ENCODE measurements at places on chromosomes 13 and 19.
A peak's percentile ranks its signal among the peaks of the same experiment; 100 is the strongest.

DNA sequence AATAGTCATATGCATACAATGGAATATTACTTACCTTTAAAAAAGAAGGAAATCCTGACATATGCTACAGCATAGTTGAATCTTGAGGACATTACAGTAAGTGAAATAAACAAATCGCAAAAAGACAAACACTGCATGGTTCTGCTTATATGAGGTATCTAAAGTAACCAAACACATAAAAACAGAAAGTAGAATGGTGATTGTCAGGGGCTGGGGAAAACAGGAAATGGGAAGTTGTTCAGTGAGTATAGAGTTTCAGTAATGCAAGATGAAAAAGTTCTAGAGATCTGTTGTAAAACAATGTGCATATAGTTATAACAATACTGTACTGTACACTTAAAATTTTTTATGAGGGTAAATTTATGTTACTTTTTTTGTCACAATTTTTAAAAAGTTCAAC lies 219.4 kb downstream of the KLF5 start:
- no peak for DNase-seq

DNA sequence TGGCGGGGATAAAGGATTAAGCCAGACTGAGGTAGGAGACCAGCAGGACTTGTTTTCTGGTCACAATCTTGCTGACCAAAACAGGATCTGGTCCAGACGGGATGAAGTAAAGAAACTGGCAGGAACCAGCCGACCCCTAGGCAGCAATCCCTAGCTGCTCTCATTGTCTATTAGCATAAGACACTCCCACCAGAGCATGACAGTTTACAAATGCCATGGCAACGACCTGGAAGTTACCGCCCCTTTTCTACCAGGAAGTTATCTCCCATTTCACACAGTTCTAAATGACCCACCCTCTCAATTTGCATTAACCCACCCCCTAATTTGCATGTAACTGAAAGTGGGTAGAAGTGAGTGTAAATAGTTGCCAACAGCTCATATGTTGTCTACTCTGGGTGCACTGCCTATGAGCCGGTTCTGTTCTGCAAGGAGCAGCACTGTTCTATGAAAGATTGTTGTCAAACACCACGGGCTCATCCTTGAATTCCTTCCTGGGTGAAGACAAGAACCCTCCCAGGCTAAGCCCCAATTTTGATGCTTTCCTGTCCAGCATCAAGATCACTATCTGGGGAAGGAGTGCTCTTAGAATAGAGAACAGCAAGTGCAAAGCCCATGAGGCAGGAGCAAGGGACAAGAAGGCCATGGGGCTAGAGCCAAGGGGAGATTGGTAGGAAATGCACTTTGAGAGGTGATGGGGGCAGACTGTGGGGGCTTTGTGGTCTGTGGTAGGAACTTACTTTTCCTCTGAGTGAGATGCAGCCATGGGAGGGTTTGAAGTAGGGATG lies 13.9 kb upstream of the FBXO27 start:
- no peak for DNase-seq

DNA sequence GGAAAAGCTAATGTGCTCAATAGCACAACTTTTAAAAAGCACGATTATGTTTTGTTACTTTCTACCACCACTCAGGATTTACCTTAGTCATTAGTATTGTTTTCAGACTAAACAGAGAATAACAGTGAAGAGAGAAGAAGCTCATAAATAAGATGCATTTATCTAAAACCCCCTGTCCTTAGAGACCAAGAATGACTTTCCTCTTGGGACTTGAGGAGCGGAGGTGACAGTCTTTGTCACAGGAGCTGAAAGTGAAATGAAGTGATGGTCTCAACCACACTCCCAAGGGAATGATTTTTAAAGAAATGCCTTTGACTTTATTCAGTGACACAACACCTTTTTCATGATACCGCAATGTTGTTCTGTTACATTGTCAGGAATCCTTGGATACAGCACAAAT lies 190.6 kb upstream of the NBEA start:
- no peak for DNase-seq

DNA sequence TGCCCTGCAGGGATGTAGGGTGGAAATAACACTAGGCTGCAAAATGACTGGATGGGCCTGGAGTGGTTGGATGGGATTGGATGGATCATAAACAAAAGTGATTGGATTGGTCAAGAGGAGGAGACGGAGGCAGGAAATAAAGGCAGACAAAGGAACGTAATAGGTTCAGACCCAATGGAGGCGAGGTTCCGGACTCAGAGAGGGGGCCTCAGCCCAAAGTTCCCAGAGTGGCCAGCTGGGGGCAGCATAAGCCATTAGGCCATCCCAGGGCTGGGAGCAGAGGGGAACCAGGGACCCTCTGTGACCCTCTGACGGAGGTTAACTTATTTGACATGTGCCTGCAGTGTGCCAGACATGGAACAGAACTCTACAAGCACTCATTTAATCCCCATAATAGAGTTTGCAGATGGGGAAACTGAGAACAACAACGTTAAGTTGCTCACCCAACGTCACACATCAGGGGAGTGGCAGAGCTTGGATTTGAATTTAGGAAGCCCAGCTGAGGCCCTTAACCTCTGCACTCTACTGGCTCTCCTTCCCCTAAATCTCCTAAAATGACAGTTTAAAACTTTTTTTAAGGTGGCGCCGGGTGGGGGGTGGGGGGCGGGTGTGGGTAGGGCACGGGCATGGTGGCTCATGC lies 15.3 kb upstream of the MAP1S start:
- DNase-seq, result peak; percentile 43

DNA sequence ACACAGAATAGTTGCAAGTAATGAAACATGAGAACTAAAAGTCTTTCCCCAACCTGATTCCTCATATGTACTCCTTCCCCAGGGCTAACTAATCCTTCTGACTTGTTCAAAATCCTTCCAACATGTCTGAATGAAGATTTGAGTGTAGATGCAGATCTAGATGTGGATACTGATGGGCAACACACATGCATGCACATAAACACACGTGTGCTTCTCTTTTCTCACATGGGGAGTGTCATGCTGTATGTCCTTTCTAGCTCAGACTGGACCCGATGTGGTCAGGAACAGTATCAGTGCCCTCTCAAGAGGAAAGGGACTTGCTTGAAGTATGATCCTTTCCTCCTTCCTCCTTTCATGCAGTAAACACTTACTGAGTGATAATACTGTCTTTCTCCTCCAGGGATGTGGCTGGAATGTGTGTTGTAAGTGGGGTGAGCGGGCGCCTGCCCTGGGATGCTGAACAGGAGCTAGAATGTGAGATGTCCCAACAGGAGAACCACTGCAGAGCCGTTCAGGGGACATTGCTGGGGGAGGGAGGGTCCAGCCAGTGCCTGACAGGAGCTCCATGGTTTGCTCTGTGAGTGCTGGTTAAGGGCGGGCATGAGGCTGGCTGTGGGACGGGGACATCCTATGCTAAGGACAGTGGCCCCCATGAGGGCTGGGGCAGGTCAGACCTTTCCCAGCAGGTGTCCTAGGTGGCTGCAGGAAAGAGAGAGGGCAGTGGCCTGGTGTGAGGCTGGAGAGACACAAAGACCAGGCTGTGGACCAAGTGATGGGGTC lies 146.9 kb downstream of the TEX29 start:
- no peak for DNase-seq

DNA sequence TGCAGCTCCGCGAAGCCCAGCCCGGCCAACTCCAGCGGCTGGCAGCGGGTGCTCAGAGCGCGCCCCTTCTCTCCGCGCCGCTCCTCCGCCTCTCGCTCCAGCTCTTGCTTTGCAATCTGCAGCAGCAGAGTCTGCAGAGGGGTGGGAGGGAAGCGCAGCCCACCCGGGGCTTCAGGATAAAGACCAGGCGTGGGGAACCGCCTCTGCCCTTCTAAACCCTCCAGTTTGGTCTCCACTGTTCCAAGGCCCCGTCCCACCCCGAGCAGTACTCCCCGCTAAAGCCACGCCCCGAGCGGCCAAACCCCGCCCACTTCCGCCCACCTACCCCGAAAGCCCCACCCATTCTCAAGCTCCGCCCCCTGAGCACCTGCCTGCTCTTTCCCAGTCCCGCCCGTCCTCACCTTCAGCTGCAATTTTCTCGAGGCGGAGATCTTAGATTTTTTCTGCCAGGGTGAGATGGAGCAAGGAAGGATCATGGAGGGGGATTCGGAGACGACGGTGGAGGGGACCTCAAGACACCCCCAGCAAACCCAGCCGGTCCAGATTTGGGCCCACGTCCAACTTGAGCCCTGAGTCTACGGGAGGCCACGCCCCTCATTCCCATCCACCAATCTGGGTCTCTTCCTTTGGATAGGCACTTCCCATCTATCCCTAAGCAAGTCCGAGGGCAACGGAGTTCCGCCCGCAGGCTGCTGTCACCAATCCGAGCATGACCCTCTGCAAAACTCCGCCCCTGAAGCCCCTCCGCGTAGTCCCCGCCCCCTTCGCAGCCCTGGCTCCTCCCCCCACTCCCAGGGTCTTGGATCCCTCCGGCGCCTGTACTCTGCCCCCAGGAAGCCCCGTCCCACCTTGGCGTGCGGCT lies 1.1 kb downstream of the TNNI3 start:
- DNase-seq, result peak; percentile 44

- no peak for DNase-seq
Observed at GRCh38 chr13:102945886-102946285, 100.1 kb downstream of the ERCC5 start.

DNA sequence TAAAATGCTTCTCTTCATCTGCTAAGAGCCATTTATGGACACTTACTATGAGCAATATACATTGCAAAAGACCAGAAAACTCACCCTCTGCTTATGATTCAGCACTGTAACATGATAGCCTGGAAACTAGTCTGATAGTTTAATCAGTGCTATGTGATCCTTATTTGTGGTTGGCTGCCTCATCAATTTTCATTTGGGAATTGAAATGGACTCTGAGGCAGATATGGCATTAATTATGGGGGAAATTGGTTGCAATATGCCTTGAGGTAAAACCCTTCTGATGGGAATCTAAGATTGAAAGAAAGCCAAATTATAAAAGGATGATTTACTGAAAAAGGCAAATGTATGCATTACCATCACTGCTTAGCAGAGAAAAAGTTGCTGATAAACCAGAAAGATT lies 33.5 kb downstream of the FAM216B start:
- DNase-seq, result peak; percentile 95

- DNase-seq, result no peak
Observed at GRCh38 chr13:108835083-108835482, 205.7 kb downstream of the MYO16 start.

DNA sequence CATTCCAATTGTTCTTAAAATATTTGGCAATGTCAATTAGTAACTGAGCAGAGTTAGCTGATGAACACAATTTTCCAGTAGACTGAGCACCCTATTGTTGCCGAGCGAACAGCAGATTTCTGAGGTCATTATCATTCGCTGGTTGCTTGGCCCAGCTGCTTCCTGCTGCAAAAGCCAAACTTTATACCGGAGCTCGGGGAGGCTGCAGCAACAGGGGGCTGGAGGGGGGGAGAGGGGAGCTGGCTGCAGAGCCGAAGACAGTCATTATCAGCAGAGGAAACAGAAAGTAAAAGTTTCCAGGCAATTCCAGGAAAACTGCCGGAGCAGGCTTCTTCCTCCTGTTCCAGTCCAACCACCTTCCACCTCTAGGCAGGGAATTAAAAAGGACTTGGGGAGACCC lies 77.9 kb downstream of the ZNF536 start:
- DNase-seq, result peak; percentile 33

DNA sequence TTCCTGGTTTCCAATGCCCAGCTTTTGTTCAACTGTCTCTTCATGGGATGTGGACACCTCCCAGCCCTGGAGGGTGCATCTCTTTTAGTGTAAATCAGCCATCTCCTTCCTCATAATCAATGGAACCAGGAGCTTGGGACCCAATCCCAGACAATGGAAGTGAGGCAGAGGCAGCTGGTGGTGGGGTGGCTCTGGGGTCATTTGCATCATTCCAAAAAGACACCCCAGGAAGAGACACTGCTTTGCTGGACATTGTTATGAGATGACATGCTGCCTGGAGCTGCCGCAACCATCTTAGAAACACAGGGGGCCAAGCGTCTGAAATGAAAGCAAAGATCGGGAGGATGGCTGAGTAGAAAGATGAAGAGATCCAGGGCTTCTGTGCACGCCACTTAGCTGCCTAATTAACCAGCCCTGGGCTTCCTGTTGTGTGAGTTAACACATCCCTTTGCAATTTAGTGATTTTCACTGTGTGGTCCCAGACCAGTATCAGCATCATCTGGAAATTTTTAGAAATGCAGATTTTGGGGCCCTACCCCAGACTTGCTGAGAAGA lies 36.1 kb downstream of the IRS2 start:
- DNase-seq, result no peak

- no peak for DNase-seq
Observed at GRCh38 chr13:70518081-70518480, 409.8 kb upstream of the KLHL1 start.

GRCh38 chr13:30234619-30235162 lies 72.7 kb downstream of the KATNAL1 start:
- no peak for DNase-seq

- DNase-seq, result no peak
Observed at GRCh38 chr13:35389535-35389934, 87.0 kb downstream of the MAB21L1 start.
